ENCODE measurements at places on chromosomes 12 and 14.

GRCh38 chr12:40175045-40175444 is 49.8 kb upstream of the LRRK2 start:
- no peak for DNase-seq

- DNase-seq, result no peak
These were observed 70.4 kb upstream of the RIC8B start for GRCh38 chr12:106704081-106704480.

DNA sequence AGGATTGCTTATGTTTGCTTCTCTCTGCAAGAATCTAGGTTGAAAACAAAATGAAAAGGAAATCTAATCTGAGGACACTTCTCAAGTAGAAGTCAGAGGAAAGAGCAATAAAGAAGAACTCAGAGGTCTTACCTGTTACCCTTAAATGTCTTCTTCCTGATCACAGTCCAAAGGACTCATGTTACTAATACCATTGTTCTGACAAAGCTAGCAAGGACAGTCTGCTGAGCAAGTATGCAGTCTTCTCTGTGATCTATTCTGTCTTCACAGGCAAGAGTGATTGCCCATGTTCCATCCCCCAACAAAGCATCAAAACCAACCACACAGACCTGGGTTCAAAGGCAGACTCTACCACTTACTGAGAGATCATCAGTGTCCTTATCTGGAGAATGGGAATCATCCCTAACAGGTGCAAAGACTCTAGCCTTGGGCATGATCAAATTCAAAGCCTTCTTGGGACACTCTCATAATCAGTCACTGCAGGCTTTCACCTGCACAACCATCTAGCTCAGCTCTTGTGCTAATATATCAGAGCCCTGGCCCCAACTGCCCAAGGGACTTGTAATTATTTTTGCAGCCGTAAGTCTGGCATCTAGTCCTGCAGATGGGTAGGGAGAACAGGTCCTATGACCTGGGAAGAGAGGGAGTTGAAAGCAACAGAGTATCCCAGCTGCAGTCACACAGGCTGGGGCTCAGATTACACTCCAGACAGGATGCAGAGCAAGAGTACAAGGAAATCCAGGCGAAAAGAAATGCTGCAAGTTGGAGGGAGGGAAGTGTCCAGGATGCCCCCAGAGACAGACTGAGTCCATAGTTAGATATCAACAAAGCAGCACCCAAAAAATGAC is 97.9 kb upstream of the NUDT4 start:
- peak; percentile 21 for DNase-seq

DNA sequence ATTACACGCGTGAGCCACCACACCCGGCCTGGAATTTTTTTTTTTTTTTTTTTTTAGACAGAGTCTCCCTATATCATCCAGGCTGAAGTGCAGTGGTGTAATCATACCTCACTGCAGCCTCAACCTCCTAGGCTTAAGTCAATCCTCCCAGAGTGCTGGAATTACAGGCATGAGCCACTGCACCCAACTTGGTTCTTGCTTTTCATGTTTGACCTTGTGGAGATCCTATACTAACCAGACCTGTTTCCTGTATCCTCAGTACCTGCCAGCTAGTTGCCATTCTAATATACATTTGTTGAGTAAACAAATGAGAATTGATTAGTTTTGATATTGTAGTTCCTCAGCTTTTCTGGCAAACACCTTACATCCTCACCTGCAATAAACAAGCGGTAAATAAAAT is 3.2 kb upstream of the VSIG10 start:
- no peak for DNase-seq

DNA sequence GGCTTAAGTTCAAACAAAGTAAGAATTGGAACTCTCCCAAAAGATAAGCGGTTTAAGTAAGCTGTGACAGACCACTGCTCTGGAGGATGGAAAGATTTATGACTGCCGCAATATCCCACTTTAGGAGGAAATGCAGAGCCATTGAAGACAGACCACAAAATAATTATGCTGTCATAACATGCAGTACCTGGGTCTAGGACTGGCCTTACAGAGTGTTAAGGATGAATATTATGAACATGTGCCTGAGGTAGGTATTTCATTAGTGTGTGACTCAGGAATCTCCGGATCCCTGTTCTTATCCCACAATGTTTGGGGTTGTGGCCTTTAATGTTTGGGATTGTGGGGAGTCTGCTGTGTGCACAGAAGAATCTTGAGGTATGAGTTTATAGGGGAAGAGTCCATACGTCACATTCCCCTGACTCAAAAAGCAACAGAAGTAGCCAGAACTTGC is 114.9 kb downstream of the SAMD4A start:
- DNase-seq, result no peak

- no peak for DNase-seq
These were observed 11.9 kb downstream of the ZNF664 start for GRCh38 chr12:123984903-123985302.

DNA sequence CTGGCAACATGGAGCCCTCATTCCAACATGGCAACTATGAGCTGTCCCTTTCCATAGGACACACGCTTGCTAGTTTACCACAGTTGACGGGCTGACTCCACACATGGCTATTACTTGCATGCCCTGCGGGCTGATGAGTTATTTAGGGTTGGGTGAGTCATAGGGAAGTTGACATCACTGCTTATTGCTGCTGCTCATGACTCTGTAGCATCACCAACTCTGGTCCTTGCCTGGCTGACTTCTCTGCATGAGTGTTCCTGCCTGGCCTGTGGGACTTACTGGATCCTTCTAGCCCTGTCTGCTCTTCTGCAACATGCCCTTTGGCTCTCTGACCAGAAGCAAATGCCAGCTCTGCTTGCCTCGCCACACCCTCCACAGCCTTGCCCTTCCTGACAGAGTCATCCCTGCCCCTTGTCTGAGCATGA is 199.5 kb downstream of the ANO6 start:
- DNase-seq, result no peak

DNA sequence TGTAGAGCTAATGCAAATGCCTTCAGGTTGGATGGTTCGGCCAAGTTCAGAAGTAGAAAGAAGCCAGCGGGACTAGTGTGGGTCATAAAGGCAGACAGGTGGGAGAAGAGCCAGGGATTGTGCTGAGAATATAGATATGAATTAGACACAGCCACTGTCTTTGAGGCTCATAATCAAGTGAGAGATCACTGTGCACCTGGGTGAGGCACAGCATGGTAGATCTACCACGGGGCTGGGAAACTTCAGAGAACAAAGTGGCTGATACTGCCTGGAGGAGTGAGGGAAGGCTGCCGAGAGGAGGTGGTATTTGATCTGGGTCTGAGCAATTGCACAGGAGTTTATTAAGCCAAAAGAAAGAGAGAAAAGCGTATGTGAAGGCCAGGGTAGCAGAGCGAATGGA is 40.6 kb upstream of the CHST11 start:
- DNase-seq, result no peak

DNA sequence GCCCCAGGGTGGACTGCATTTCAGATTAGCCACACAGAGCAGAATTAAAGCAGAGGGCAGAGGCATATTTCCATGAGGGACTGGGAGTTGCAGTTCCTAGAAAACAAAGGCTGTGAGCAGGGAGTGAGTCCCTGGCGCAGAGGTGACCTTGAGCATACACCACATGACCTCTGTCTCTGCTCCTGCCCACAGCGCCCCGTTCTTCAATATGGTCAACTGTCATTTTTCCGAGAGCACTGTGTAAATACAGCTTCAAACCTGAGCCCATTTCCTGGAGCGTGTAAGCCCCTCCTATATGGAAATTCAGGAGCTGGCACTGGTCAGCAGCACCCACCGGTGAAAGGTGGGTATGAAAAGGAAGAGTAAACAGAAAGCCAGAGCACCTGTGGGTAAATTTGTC is 192.2 kb upstream of the PELI2 start:
- DNase-seq, result no peak

GRCh38 chr14:35949920-35950513 is 123.9 kb downstream of the BRMS1L start:
- peak; percentile 28 for DNase-seq

GRCh38 chr12:62785941-62786559 is 148.9 kb downstream of the PPM1H start:
- DNase-seq, result peak; percentile 21

- DNase-seq, result no peak
These were observed 92.8 kb upstream of the PTHLH start for GRCh38 chr12:28065374-28065773.

- DNase-seq, result no peak
These were observed 120.7 kb upstream of the PWP1 start for GRCh38 chr12:107564946-107565345.

DNA sequence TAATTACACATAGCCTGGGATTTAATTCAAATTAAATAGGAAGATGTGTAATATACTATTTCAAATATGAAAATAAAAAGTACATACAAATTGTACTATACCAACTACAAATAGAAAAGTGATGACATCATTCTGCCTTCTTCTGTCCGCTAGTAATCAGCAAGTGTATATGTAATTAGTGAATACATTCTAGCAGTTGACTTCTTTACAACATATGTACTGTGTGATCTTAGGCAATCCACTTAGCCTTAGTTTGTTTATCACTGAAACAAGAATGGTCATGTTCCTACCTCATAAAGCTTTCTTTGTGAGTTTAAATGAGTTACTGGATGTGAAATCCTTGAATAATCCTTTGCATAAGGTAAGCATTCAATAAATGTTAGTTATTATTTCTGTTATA is 7.8 kb upstream of the LUM start:
- no peak for DNase-seq

DNA sequence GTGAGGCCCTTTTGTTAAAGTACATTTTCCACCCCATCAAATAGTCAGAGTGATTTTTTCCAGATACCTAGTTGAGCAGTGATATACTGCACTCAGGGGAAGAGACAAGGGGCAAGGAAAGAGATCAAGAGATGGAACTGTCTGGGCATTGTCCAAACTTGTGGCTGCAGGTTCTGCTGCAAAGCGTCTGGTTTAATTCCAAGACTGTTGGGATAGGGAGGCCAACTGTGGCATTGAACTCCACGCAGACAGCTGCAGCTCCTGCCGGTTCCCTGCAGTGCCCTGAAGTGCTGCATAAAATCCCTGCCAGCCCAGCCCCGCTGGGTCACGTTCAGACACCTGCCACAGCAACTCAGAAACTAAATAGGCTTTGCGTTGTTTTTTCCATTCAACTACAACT is 30.5 kb downstream of the RPH3A start:
- no peak for DNase-seq

DNA sequence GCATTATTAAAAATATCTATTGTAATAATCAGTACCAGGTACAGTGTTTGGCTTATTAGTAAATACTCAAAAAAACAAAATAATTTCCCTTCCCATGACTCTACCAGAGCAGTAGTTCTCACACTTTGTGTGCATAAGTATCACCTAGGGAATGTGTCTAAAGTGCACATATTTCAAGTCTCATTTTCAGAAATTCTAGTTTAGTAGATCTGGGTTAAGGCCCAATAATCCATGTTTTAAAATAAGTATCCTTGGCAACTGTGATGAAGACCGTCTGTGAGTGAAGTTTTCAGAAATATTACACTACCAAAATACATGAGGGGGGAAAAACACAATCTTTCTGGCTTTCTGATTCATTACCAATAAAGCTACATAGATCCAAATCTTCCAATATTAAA is 237.6 kb downstream of the SLC2A13 start:
- no peak for DNase-seq

DNA sequence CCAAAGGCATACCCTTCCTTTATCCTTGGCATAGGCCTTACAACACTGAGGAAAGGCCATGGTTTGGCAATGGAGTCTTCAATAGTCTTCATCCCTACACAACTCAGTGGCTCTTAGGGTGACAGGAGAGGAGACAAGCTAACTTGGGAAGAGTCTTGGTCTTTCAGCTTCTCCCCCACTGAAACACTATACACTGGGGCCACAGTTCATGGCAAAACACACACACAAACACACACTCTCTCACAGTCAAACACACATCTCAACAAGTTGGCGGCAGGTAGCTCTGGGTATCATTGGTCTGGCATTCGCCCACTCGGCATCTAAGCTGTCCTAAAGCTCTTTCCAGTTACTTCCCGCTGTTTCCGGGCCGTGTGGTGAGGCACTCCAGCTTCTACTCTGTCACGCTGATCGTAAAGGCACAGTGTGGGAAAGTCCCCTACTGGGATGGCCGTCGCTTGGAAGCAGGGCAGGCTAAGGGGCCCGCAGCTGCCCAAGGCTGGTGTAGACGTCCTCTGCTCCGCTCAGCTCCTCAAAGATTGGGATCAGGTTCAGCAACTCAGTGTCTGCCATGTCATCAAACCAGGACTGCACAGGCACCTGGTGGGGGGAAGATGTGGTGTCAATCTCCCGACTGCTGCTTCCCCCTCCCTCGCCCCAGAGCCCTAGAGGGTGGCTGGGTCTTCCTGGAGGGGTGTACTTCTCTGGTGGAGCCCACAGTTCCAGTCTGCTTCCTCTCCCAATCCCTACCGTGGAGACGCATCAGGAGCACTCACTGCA is 4.8 kb upstream of the AVIL start:
- DNase-seq, result no peak

DNA sequence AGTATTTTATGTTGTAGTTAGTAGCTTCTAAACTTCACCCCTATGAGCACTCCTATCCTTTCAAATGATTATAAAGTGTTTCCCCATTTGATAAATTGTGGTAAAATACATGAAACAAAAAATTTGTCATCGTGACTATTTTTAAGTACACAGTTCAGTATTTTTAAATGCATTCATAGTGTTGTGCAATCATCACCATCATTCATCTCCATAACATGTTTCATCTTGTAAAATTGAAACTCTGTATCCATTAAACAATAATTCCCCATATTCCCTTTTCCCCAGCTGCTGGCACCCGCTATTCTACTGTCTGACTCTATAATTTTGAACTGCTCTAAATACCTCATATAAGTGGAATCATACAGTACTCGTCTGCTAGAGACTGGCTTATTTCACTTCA is 52.5 kb downstream of the ATP23 start:
- no peak for DNase-seq

- no peak for DNase-seq
These were observed 34.0 kb upstream of the OVCH1 start for GRCh38 chr12:29531471-29531870.

DNA sequence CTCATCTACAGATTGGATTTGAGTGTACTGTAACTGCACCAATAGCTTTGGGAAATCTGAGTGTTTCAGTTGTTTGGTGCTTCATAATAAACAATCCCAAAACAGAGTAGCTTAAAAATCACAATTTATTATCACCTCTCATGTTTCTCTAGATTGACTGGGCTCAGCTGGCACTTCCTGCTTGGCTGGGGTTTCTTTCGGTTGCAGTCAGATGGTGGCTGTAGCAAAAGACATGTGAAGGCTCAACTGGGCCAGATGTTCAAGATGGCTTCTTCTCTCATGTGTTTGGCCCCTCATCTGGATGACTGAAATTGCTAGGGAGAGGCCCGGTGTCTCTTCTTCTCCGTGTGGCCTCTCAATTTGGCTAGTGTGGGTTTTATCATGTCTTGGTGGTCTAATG is 12.1 kb upstream of the BMP4 start:
- DNase-seq, result no peak

- DNase-seq, result no peak
These were observed 6.9 kb downstream of the SHMT2 start for GRCh38 chr12:57236201-57236924.

DNA sequence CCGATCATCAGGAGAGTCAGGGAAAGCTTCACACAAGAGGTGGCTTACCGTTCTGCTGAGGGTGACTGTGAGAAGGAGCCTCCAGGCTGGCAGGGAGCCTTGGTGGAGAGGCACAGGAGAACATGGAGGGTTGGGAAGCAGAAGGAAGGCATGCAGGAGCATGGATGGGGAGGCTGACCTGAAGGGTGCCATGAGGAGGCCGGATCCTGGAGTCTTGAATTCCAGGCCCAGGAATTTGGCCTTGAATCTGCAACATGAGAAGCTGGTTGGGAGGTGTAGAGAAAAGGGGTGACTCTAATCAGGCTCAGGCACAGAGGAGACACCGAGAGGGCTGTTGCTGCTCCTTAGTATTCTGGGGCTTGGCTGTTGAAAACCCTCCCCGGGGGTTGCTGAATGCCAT is 130.2 kb downstream of the PELI2 start:
- DNase-seq, result no peak

All from left kidney (tissue), 8 donors.